Camera-type eye (tissue), 1 donor: ENCODE measurements at places on chromosomes 4 and X. TPM values are rescaled to one million over a fixed set of nuclear protein-coding genes. Genes with fewer than 3 reads are reported as not detected.

Gene FGD1
- total RNA-seq = 15.0 TPM

Gene SSX4
- total RNA-seq = not detected

Gene MAOB
- total RNA-seq = 4.5 TPM

Gene ZCCHC12
- total RNA-seq = 14.9 TPM

Gene POLN
- 4.8 TPM for total RNA-seq

Gene PNMA3
- total RNA-seq = 11.4 TPM

Gene SYNPO2
- 66.4 TPM for total RNA-seq

Gene ODAPH
- not detected for total RNA-seq

Gene FGF2
- total RNA-seq = 26.3 TPM
